ENCODE measurements at places on chromosomes 2 and 18. TPM values are rescaled to one million over a fixed set of nuclear protein-coding genes. Genes with fewer than 3 reads are reported as not detected.

DNA sequence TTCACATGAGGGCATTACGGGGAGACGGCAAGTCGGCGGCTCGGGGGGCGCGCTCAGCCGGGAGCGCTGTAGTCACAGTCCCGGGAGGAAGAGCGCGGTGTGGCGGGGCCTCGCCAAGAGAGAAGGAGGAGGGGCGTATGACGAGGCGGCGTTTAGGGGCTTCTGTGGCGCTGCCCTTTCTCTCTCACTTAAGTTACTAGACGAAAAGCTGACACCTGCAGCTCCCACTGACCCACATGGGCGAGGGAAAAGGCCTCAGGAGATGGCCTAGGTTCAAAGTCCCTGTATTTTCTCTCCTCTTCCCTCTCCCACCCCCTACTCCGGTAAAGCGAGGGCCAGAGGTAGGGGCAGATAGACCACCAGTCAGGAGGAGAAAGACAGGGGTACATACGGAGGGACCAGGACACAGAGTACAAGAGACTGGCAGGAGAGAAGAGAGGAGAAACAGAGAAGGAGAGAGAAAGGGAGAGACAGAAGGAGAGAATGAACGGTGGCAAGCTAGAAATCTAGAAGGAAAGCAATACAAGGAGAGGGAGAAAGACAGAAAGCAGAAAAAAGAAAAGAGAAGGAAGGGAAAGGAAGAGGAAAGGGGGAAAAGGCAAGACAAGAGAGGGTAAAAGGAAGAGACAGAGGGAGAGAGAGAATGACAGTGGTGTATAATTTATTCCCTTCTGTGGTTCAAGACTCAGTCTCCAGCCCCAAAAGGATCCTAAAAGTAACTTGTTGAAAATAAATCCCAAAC, 3.8 kb downstream of the SIX2 start:
- DNase-seq, result peak; percentile 58

DNA sequence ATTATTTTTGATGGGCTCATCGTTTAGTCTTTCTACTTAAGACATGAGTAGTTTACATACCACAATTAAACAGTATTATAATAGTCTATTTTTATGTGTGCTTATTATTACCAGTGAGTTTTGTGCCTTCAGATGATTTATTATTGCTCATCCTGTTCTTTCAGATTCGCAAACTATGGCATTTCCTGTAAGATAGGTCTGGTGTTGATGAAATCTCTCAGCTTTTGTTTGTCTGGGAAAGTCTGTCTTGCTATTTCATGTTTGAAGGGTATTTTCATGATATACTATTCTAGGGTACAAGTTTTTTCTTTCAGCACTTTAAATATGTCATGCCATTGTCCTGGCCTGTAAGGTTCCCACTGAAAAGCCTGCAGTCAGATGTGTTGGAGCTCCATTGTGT, 101.3 kb downstream of the DNAH7 start:
- no peak for DNase-seq

- peak; percentile 86 for DNase-seq
Measured at GRCh38 chr18:3453540-3454364, 3.8 kb downstream of the TGIF1 start.

- DNase-seq, result no peak
Measured at GRCh38 chr18:3442919-3443318, 7.1 kb upstream of the TGIF1 start.

The SCYGR8 gene
- total RNA-seq, result not detected

All from aorta (tissue), 5 donors.